ENCODE measurements at places on chromosomes 7 and 10.
A peak's percentile ranks its signal among the peaks of the same experiment; 100 is the strongest.

DNA sequence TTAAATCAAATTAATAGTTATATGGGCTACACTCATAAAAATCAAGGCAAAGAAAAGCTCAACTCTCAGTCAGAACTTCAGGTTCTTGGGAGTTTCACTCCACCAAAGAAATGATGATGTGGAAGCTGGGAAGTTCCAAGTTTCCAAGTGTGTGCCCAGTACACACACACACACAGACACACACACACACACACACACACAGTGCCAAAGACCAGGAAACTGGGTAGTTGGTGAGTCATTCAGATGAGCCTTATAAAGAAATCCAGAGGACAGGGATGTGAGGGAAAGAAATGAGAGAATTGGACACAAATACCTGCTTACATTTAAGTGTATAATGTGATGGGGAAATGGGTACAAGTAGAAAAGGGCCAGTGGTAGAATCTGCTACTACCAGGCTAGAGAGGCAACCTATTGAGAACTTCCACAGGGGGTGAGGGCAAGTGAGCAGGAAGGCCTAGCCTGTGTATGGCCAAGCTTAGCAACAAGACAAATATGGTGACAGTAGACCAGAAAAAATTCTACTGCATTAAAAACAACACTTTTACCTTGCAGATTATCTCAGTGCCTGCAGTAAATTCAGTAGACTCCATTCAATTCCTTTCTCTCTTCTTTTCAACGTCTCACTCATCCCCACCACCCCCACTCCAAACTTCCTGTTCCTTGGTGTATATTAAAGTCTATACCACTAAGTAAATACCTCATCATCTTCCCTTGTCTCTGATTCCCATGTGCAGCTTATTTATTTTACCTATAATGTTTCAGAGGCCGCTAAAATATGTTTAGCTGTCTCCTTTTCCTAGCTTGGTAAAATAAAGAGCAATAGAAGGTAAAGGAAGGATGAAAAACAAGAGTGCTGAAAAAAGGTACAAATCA lies 95.0 kb downstream of the CABCOCO1 start:
- no peak for DNase-seq

GRCh38 chr10:51023636-51024035 lies 50.7 kb upstream of the PRKG1 start:
- no peak for DNase-seq

- DNase-seq: no peak
These were observed 170.4 kb downstream of the BMPER start for GRCh38 chr7:34075523-34076370.

DNA sequence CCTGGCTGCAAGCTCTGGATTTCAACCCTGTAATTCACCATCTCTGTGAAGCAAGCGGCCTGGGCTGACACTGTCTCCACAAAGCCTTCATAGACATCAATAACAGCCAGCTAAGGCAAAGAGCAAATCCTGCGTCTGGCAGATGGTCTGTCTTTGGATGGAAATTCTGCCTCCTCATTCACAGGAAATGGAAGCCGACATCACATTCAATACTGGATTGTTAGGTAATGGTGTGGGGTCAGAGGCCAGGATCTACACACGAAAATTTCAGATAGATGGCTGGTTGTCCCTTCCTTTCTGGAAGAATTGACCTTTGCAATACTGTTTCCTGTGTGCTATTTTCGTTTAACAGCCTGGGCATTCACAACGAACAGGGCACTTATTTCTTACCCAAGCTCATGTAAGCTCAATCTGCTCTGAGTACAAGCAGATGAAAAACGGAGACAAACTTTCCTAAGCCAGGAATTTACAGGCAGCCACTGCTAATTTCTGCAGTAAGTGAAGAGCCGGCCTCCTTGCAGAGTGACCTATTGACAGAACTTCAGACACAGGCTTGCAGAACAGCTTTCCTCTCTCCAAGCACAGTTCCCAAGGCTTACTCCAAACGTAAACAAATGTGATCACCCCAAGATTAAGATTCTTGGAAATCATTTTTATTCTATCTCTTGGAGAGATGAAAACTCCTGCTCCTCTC lies 3.1 kb upstream of the ADAM12 start:
- DNase-seq: peak; percentile 47

- no peak for DNase-seq
These were observed 407.7 kb downstream of the PARD3 start for GRCh38 chr10:34407324-34407805.

GRCh38 chr7:122543891-122544290 lies 155.0 kb downstream of the RNF133 start:
- DNase-seq: no peak

DNA sequence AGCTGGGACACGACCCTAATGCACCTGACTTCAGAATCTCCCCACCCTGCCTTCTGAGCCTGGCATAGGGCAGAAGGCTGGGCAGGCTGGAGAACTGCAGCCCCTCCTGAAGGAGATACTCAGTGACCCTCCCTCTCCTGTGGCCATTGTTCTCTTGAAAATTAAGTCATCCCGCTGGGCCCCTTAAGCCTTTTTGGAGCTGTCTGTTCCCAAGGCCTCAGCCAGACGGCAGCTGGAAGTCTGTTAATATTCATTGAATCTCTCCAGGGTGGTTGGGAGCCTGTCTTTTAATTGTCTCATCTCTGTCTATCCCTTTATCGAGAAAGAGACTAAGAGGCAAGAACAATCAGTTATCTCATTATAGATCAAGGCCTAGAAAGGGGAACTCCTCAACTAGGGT lies 118.1 kb upstream of the PCBD1 start:
- no peak for DNase-seq

DNA sequence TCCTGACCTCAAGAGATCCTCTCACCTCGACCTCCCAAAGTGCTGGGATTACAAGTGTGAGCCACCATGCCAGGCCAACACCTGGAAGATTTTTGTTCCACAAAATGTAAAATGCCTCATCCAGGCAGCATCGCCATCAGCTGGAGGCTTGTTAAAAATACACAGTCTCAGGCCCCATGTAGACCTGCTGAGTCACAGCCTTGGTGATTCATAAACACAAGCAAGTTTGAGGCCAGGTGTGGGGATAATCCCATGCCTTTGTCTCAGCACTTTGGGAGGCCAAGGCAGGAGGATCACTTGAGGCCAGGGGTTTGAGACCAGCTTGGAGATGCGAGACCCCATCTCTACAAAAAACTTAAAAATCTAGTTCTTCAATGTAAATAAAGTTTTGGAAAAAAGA lies 49.1 kb upstream of the FOXK1 start:
- DNase-seq: no peak

GRCh38 chr7:140509789-140510188 lies 30.5 kb upstream of the MKRN1 start:
- no peak for DNase-seq

Measured in globus pallidus (tissue), 1 donor.